ENCODE measurements at places on chromosomes 3 and 15.

- DNase-seq: no peak
Measured at GRCh38 chr3:64000453-64001055, 22.7 kb downstream of the PSMD6 start.

DNA sequence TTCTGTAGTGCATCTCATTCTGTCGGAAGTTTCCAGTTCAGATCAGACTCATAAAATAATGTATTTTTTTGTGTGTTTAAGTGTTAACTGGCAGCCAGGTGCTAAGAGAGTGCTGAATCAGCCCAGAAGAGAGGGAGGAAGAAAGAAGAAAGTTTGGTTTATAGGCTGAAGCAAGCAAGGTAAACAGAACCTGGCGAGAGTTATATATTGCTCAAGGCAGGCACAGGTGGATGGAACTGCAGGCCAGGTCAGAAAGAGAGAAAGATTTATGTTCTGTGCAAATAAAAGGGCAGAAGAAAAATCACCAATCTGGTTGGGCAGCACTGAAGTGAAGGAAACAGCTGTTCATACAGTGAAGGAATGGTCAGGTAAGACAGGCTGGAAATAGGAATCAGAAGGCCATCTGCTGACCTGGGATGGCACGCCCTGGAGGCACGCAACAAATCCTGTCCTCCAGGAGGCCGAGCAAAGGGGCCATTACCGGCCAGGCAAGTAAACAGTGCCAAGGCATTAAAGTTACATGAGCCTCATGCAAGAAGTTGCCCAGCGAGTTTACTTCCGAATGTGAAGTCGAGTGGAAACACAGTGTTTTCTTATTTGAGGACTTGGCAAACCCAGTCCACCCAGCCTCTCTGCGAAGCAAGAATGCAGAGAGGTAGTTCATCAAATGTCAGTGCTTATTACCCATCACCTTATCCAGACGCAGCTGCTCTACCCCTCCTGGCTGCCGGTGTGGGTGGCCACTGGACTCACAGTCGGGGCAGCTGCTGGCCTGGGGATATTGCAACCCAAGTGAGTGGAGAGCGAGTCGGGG is 309.8 kb downstream of the VPS13C start:
- no peak for DNase-seq

DNA sequence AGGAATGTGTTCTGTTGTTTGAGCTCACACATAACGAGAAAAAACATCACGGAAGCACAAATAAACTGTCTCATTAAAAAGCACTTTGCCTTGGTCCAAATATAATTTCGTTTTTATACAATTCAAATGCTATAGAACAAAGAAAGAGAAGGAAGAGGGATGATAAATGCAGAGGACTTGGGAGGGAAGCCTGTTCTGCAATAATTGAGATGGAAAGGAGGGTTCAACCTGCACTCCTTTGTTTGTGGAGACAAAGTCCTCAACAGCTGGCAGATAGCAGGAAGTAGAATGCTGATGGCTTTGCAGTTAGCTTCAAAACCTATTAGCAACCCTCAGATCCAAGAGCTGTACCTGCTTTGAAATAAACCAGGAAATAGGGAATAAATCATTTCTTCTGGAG is 1010.8 kb downstream of the FHIT start:
- peak; percentile 7 for DNase-seq

DNA sequence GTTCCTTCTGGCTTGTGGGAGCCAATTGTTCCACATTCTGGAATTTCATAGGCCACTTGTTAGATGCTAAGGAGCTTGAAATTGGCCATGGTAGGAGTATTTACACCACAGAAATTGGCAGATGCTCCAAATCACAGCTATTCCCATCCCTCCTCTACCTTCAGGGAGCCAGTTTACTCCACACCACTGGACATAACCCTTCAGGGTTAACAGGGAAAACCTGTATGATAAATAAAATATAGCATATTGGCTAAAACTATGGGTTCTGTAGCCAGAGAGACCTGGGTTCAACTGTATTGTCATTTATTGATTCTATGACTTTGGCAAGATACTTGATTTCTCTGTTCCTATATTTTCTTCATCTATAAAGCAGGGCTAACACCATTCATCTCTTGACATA is 384.2 kb upstream of the PROK2 start:
- no peak for DNase-seq

GRCh38 chr3:20742903-20743552 is 557.0 kb upstream of the SGO1 start:
- peak; percentile 7 for DNase-seq

Data from H7 (cell line).